Posterior vena cava (tissue), 2 donors: ENCODE measurements at places on chromosomes 12 and 14.
A peak's percentile ranks its signal among the peaks of the same experiment; 100 is the strongest.

DNA sequence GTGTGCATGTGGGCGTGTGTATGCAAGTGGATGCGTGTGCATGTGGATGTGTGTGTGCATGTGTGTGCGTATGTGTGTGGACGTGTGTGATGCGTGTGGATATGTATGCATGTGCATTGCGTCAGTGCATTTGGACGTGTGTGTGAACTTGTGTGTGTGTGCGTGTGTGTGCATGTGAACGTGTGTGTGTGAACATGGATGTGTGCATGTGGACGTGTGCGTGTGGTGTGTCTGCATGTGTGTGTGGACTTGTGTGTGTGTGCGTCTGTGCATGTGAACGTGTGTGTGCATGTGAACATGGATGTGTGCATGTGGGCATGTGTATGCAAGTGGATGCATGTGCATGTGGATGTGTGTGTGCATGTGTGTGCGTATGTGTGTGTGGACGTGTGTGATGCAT lies 34.4 kb upstream of the FBRSL1 start:
- DNase-seq = no peak

- DNase-seq = no peak
Measured at GRCh38 chr14:64849940-64850339, 29.8 kb downstream of the SPTB start.

- no peak for DNase-seq
Measured at GRCh38 chr12:56234746-56235436, 5.0 kb downstream of the SLC39A5 start.

- no peak for DNase-seq
Measured at GRCh38 chr14:69048456-69048855, 69.4 kb upstream of the ACTN1 start.

DNA sequence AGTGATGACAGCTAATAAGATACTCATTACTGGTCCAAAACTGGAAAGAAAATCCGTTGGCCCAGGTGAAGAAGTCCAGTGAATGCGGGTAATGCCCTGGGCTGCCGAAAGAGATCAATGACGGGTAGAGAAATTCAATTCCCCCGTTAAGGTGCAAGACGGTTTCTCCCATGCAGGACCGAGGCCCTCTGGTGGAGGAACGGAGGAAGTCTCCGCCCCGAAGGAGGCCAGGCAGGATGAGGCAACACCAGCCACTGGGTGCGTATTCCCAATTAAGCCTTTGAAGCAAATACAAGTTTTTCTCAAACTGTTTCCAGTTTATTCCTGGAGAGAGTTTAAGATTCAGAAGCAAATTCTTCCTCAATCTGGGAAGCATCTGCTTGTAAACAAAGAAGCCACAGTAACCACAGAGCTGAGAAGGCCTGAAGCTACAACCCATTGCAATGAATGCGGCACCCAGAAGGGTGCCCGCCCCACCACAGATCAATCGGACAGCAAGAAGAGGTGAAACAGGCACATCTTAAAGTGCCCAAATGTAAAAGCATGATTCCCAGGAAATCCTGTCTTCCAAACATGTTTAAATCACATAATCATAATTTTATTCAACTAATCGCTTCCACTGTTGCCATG lies 118.5 kb downstream of the TTC7B start:
- DNase-seq = peak; percentile 95

DNA sequence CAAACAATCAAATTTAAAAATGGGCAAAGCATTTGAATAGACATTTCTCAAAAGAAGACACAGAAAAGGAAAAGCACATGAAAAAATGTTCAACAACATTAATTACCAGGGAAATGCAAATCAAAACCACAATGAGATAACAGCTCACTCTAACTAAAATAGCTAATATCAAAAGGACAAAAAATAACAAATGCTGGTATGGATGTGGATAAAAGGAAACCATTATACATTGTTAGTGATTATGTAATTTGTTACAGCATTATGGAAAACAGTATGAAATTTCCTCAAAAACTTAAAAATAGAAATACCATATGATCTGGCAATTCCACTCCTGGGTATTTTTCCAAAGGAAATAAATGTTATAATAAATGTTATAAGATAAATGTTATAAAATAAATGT lies 52.9 kb downstream of the DUSP6 start:
- no peak for DNase-seq

DNA sequence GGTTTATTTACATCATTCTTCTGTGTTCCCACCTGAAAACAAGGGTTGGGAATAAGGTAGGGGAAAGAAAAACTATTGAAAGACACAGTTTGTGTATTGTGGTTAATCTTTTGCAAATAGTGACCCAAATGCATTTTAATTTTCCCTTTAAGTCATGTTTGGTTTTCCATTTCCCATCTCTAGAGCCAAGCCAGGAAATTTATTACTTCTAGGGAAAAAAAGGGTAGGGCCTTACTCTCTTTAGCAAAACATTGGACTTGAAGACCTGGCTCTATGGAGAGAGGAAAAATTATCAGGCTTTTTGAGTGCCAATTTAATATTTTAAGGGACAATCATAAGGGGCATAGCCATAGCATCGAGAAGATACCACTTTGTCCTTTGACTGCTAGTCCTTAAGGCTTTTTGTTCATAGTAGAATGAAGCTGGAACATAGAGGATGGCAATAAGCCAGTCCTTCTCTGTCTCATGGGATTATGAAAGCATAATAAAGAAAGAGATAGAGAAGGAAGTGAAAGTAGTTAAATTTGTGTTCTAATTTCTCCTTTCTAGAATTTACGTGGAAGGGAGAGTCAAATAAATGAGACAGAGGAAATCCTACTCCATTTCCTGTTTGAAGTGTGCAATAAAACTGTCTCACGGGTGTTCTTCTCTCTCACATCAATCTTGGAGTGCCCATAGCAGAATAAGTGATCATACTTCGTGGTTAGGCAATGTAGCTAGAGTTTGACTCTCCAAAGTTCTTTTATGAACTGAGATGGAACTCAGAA lies 50.9 kb upstream of the PPFIA2 start:
- DNase-seq = no peak

- no peak for DNase-seq
Measured at GRCh38 chr14:54931101-54931500, 28.5 kb upstream of the GCH1 start.

DNA sequence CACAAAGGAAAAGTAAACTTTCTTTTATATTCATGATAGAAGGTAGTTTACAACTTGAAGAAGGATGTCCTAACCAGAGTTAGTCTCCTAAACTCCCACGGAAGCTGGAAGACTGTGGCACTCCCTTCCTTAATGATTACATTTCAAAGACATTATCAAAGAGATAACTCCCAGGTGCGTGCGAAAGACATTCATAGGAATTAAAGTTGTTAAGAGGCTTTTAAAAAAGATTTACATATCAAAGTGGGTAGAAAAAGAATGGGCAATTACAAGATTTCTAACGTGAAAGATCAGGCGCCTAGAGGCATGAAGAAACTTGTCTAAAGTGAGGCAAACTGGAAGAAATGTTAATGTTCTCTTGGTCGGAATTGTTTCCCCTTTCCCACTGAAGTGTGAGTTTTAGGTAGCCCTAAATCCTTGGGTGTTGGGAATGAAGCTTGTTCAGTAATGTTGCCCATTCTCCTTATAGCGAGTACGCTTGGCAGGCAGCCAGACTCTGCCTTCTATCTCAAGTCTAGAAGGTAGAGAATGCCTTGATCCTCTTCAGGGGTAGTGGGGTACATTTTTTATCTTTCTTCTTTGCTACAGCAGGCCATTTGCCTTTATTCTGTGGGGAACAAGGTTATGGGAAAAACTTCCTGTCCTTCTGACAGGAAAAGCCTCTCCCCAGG lies 642.0 kb downstream of the SLC6A15 start:
- no peak for DNase-seq

GRCh38 chr12:53984901-53985691 lies at the start of gene HOXC10:
Gene HOXC10, plus strand, starts transcription at chr12:53985146. Its CDS starts 114 bp downstream, at chr12:53985260.
- peak; percentile 98 for DNase-seq

DNA sequence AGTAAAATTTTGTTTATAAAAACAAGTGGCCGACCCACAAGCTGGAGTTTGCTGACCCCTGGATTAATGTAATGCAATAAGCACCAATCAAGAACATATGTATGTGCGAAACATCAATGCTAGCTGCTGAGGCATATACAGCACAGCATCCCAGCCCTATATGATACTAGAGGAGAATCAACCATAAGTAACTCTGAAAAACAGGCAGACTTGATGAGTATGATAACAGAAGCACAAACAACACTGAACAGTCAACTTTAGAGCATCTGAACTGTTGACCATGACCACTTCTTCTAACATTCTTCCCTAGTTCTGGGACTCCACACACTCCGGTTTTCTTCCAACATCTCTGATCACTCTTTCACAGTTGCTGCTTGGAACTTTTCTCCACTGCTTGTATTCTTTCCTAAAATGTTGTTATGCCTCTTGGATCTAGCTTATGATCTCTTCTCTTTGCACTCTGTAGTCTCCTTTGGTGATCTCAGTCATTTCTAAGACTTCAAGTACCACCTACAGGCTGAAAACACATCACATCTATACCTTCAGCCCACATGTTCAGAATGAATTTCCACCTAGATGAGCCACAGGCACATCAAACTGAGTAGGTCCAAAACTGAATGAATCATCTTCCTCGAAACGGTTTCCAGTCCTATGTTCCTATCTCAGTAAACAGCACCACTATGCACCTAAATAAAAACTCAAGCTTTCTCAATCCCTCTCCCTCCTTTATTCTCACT lies 57.2 kb downstream of the STXBP6 start:
- DNase-seq = no peak
